ENCODE measurements at places on chromosomes 1 and 21.

GRCh38 chr1:94883691-94884090 is 43.2 kb downstream of the CNN3 start:
- peaks cover 8% of the 10 kb centered on the region for H3K4me1 ChIP-seq
- DNase-seq, result no peak
- H3K36me3 ChIP-seq, result no peaks in the 10 kb centered on the region
- no peak overlapping the region for H3K4me3 ChIP-seq

DNA sequence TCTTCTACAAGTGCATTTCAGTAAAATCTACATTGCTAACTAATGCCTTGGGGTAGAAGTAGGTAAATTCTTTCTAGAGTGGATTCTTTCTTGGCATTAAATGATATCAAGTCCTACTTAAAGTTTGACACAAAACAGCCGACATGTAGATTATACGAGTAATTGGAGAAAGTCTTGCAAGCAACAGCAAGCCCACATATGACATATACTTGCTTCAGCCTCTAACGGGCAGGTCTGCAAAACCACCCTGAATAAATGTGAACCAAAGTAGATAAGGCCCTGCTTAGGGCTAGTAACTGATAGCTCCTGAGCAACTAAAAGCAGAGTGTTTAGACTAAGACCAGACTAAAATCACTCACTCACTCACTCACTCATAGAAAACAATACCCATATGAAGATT is 203.2 kb downstream of the LTN1 start:
- no peak overlapping the region for H3K27ac ChIP-seq
- H3K27me3 ChIP-seq, result no peaks in the 10 kb centered on the region
- H3K36me3 ChIP-seq, result no peaks in the 10 kb centered on the region
- H3K4me1 ChIP-seq, result no peaks in the 10 kb centered on the region
- DNase-seq, result no peak

DNA sequence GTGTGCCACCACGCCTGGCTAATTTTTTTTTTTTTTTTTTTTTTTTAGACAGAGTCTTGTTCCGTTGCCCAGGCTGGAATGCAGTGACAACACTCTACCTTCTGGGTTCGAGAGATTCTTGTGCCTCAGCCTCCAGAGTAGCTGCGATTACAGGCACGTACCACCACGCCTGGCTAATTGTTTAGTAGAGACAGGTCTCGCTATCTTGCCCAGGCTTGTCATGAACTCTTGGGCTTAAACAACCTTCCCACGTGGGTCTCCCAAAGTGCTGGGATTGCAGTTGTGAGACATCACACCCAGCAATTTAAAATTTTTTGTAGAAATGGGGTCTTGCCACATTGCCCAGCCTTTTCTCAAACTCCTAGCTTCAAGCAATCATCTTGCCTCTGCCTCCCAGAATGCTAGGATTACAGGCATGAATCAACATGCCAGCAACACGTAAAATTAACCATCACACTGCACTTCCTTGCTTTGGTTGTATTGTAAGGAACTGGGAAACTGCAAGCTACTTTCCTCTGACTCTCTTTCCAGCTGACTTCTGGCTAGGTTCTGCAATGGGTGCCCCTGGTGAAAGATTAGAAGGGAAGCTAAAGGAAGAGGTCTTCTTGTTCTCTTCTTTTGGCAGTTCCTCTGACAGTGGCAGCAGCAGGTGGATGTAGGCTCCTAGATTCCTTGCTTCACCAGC is 13.9 kb upstream of the IL6R start:
- H3K27ac ChIP-seq, result no peak overlapping the region
- no peak for DNase-seq
- no peaks in the 10 kb centered on the region for H3K27me3 ChIP-seq
- no peak overlapping the region for H3K4me3 ChIP-seq
- no peaks in the 10 kb centered on the region for H3K4me1 ChIP-seq

- no peak overlapping the region for H3K27ac ChIP-seq
- H3K36me3 ChIP-seq, result no peaks in the 10 kb centered on the region
- no peaks in the 10 kb centered on the region for H3K4me1 ChIP-seq
Observed at GRCh38 chr1:66381621-66382275, 152.2 kb upstream of the SGIP1 start.

DNA sequence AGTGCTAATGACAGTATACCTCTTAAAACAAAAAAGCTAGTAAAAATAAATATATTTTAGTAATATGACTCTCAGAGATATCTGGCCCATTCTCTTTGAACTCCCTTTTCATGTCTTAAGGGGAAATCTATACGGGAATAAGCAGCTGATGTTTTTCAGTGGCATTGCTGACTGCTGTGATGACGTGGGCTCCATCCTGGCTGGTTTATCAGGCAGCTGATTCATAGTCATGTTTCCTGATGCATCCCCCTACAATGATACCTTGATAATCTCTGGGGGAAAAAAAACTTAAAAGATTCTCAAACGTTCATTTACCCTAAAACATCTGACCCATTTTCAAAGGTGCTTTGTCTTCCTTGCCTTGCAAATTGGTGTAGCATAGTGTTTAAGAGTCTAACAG is 53.8 kb downstream of the ABCA4 start:
- no peaks in the 10 kb centered on the region for H3K27me3 ChIP-seq
- no peaks in the 10 kb centered on the region for H3K36me3 ChIP-seq
- no peak overlapping the region for H3K4me3 ChIP-seq
- H3K4me1 ChIP-seq, result peaks cover 36% of the 10 kb centered on the region

GRCh38 chr1:39494671-39495410 is 3.4 kb downstream of the BMP8A start:
- DNase-seq, result no peak
- H3K4me3 ChIP-seq, result no peak overlapping the region
- H3K36me3 ChIP-seq, result no peaks in the 10 kb centered on the region
- no peak overlapping the region for H3K27ac ChIP-seq

DNA sequence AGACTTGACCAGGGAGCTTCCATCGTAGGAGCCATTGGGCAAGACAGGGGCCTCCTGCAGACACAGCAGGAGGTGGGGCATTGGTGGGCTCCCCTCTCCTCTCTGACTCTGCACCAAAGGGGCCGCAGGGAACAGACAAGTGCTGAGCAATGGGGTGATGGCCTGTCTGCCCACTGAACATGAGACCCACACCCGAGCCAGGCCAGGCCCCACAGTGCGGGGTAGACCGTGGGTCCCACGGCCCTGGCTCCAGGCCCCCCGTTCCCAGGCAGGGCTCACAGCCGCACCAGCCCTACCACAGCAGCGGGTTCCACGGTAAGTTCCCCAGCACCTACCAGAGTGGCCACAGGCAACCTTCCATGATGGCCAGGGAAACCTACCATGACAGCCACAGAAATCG is 45.9 kb downstream of the CHD5 start:
- H3K4me3 ChIP-seq, result no peak overlapping the region
- H3K27me3 ChIP-seq, result no peaks in the 10 kb centered on the region
- H3K36me3 ChIP-seq, result no peaks in the 10 kb centered on the region

- no peaks in the 10 kb centered on the region for H3K27me3 ChIP-seq
- H3K36me3 ChIP-seq, result no peaks in the 10 kb centered on the region
- no peak for DNase-seq
- no peak overlapping the region for H3K27ac ChIP-seq
- H3K4me1 ChIP-seq, result no peaks in the 10 kb centered on the region
Observed at GRCh38 chr1:210315529-210315928, 13.2 kb upstream of the HHAT start.

DNA sequence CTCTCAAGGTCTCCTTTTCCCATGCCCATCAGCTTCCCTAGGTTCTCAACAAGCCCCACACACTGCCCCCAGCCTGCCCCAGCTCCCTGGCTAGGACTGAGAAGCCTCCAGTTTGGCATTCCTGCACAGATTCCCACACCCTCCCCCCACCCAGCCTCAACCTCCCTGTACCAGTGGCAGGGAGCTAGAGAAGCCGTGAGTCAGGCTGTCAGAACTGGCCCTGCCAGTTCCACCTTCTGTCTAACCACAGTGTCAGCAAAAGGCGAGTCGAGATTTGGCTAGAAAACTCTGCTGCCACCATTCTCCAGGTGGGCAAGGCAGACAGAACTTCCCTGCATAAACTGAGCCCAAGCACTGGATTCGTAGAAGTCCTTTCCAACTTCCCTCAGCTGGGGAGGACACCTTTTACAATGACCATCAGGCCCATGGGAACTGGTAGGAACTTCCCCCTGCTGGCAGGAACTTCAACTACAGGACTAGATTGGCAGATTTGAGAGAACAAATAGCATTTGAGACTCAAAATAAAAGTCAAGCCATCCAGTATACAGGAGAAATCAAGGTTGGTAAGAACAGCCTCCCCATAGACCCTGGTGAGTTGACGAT is 31.0 kb downstream of the TNNT2 start:
- DNase-seq, result peak; percentile 47
- no peak overlapping the region for H3K4me3 ChIP-seq
- no peaks in the 10 kb centered on the region for H3K36me3 ChIP-seq
- H3K27me3 ChIP-seq, result peaks cover 24% of the 10 kb centered on the region

DNA sequence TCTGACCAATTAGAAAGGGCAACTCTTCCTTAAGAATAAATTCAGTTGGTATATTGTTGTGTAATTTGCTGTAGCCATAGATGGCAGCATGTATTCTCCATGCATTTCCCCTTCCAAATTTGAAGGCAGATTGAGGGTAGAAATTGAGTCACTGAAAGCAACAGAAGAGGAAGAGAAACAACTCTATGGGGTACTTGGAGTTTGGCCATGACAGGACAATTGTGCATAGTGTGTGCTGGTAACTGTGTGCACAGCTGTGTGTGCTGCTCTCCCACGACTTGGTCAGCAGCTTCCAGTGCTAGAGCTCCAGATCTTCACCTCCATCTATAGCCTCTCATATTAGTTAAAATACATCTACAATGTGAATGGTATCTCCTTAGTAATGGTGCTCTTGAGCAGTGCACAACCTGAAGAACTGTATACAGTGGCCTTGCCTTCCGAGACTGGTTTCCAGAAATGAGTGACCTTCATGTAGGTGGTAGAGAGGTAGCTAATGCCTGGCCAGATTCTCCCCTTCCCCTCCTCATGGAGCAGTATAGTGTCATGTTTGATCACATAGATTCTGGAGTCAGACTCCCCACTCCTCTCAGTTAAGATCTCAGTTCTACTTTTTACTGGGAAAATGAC is 882 bp upstream of the FCAMR start:
- H3K4me1 ChIP-seq, result peaks cover 56% of the 10 kb centered on the region
- H3K27me3 ChIP-seq, result no peaks in the 10 kb centered on the region
- H3K27ac ChIP-seq, result no peak overlapping the region
- no peak overlapping the region for H3K4me3 ChIP-seq
- H3K36me3 ChIP-seq, result no peaks in the 10 kb centered on the region

GRCh38 chr21:46018615-46019014 is 37.0 kb downstream of the COL6A1 start:
- H3K4me3 ChIP-seq, result no peak overlapping the region
- H3K27ac ChIP-seq, result no peak overlapping the region

DNA sequence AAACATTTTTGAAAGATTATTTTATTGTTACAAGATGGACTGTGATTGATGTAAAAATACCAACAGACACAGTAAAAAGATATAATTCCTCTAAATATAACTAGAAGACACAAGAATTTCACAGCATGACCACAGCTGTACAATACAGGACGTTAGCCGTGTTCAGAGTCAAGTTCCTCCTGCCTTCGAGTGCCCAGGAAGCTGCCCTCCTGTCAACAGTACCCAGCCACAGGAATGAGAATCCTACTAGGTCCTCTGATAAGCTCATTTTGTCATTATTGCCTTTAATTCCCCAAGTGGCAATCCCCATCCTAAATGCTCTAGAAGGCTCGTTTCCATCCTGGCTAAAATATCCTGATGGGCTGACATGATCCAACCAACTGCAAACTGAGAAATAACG is 16.4 kb upstream of the CAPN2 start:
- no peak for DNase-seq
- no peak overlapping the region for H3K4me3 ChIP-seq
- H3K27me3 ChIP-seq, result no peaks in the 10 kb centered on the region
- H3K4me1 ChIP-seq, result no peaks in the 10 kb centered on the region

DNA sequence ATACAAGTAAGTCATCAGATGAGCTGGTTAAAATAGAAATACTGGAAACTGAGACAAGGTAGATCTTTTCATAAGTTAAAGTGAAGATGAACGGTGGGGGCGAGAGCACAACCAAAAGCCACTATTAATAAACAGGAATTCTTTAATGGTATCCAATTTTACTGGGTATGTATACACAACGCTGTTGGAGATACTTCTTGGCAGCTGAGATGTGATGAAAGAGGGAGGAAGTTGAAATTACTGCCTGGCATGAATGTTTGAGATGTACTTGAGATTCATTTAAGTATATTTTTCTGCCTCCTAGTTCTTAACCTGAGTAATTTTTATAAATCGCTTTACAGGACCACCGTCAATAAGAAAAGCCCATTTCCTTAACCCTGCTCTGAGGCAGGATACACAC is 110.0 kb upstream of the ZRANB2 start:
- no peaks in the 10 kb centered on the region for H3K27me3 ChIP-seq
- no peak overlapping the region for H3K4me3 ChIP-seq
- no peak overlapping the region for H3K27ac ChIP-seq
- no peaks in the 10 kb centered on the region for H3K4me1 ChIP-seq
- no peaks in the 10 kb centered on the region for H3K36me3 ChIP-seq

DNA sequence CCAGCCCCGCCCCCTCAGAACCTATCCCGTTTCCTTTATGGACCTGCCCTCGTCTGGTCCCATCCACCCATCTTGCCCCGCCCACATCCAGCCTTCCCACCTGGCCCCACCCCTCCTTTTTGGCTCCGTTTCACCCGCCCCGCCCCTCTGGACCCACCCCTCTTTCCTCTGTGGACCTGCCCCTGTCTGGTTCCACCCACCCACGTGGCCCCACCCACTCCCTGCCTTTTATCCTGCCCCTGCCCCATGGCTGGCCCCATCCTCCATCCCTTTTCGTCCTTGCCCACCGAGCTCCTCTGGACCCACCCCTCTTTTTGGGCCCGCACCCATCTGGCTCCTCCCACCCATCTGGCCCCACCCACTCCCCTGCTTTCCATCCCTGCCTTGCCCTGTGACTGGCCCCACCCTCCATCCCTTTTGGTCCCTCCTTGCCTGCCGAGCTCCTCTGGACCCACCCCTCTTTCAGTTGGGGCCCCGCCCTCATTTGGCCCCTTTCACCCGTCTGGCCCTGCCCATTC is 177.3 kb downstream of the CAMTA1 start:
- H3K36me3 ChIP-seq, result no peaks in the 10 kb centered on the region
- peak overlapping the region; percentile 26 for H3K4me3 ChIP-seq
- H3K27me3 ChIP-seq, result peaks cover 39% of the 10 kb centered on the region
- no peak overlapping the region for H3K27ac ChIP-seq
- DNase-seq, result peak; percentile 75
- H3K4me1 ChIP-seq, result peaks cover 17% of the 10 kb centered on the region

DNA sequence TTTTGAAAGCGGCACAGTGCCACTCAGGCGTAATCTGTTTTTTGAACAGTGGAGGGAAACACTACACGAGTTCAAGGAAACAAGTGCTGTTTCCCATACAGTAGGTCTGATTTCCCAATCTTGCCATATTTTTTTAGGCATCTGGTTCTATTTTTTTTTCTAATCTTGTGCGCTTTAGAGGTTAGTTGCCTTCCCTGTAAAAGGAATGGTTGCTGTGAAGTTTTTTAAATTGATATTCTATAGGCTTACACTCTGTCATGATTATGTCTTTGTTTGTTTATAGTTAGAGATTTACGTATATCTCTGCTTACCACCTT is 1.2 kb downstream of the NASP start:
- H3K27ac ChIP-seq, result peak overlapping the region; percentile 100
- peak overlapping the region; percentile 79 for H3K4me3 ChIP-seq
- no peaks in the 10 kb centered on the region for H3K27me3 ChIP-seq

GRCh38 chr1:228938537-228938901 is 203.2 kb downstream of the RHOU start:
- H3K36me3 ChIP-seq, result no peaks in the 10 kb centered on the region
- no peak for DNase-seq
- H3K4me3 ChIP-seq, result no peak overlapping the region
- H3K27me3 ChIP-seq, result no peaks in the 10 kb centered on the region

GRCh38 chr1:88320291-88320690 is 363.8 kb upstream of the PKN2 start:
- DNase-seq, result no peak
- H3K36me3 ChIP-seq, result no peaks in the 10 kb centered on the region
- H3K27ac ChIP-seq, result no peak overlapping the region

- H3K36me3 ChIP-seq, result no peaks in the 10 kb centered on the region
- no peak overlapping the region for H3K4me3 ChIP-seq
- H3K27ac ChIP-seq, result no peak overlapping the region
- no peaks in the 10 kb centered on the region for H3K4me1 ChIP-seq
- peaks cover 3% of the 10 kb centered on the region for H3K27me3 ChIP-seq
Observed at GRCh38 chr1:5796028-5796427, 196.2 kb downstream of the NPHP4 start.

Measured in transverse colon (tissue), 4 donors.